Sigmoid colon (tissue), 7 donors: ENCODE measurements at places on chromosomes 16 and 17. TPM values are rescaled to one million over a fixed set of nuclear protein-coding genes. Genes with fewer than 3 reads are reported as not detected.

TMEM238L gene
- not detected for total RNA-seq

STX1B gene
- total RNA-seq = 3.7 TPM

DNA sequence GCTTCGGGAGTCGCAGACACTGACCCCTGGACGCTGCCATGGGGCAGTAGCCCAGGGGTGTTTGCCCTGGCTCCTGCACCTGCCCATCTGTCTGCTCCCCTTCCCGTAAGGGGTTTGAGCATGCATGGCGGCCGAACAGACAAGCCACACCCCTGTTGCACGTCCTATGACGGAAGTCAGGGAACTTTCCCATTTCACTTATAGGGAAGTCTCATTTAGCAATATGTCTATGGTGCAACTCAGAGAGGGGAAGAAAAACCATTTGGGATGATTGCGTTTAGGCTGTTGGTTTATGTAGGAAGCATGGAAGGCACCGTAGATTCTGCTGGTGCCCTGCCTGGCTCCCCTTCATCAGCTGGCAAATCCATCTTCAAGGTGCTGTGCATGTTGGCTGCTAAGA is 112.5 kb downstream of the HAPSTR1 start:
- no peak for DNase-seq

- DNase-seq = no peak
Measured at GRCh38 chr17:32256012-32256700, 9.5 kb upstream of the RHBDL3 start.

DNA sequence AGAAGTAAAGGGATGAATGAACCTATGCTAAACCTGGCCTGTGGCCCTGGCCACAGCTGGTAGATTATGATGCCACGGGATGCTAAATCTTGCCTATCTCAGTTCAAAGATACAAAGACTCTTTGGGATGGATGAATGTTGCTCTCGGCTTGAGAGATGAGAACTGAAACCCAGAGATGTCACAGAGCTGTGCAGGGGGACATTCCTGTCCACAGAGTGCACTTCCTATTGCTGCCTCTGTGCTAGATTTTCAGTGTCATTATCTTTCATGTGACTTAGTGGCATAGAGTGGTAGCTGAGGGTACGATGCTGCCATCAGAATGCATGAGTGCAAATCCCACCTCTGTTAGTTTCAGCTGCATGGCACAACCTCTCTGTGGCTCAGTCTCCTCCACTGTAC is 2.3 kb upstream of the MT1M start:
- no peak for DNase-seq
